ENCODE measurements at places on chromosomes 5 and 9. TPM values are rescaled to one million over a fixed set of nuclear protein-coding genes. Genes with fewer than 3 reads are reported as not detected.

The PDCD1LG2 gene
- not detected for polyA plus RNA-seq

The SLC4A9 gene
- polyA plus RNA-seq, result not detected

The PCDHGA2 gene
- polyA plus RNA-seq, result 0.17 TPM

The ZDHHC11B gene
- polyA plus RNA-seq, result 0.83 TPM

The CARTPT gene
- not detected for polyA plus RNA-seq

The SUSD1 gene
- polyA plus RNA-seq, result 1.2 TPM

The SPINK7 gene
- not detected for polyA plus RNA-seq

The HAVCR2 gene
- 0.07 TPM for polyA plus RNA-seq

The C1QTNF3 gene
- 0.97 TPM for polyA plus RNA-seq

The C5orf46 gene
- 0.42 TPM for polyA plus RNA-seq

- no peak for DNase-seq
These were observed 227.8 kb upstream of the MAP3K1 start for GRCh38 chr5:56587381-56588130.

- no peak for DNase-seq
These were observed 219.8 kb upstream of the MAP3K1 start for GRCh38 chr5:56595566-56595965.

DNA sequence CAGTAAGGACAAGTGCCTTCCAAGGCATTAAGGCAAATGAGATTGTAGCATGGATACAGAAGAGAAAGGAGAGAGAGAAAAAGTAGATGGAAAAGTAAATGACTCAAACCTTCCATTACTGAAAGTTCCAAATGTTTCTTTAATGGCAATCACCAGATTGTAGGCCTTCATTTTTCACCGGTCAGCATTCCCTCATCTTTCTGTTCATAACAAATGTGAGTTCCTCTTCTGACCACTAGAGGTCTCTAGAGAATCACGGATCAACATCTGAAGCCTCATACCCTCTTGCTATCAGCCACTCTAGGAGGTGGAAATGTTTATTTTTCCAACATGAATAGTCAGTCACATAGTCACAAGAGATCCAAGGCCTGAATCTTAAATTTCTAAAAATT, 73.6 kb upstream of the RPS23 start:
- DNase-seq, result peak; percentile 77

GRCh38 chr5:82221020-82221419, 57.1 kb downstream of the RPS23 start:
- no peak for DNase-seq

DNA sequence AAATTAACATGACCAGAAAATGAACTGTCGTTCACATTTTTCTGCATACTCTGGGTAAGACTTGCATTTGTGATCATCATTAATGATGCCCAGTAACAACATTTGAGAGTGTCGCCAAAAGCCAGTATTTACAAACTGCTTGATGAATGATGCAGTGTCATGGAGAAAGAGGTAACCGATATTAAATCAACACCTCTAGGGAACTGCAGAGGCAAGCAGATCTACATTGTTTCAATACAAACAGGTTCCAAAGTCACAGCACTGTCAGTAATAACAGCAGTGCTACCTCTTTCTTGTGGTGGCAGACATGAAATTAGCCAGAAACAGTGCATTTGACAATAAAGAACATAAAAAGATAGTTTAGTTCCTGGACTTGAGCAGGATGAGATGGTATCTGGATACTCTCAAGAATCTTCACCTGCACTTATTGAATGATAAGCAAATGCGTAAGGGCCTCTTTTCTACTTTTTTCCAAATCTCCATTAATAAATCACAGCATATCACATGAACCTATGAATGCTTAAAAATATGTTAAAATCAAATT, 456.6 kb downstream of the ARHGEF28 start:
- no peak for DNase-seq

- no peak for DNase-seq
These were observed 32.1 kb upstream of the EGFL7 start for GRCh38 chr9:136630662-136630992.

GRCh38 chr5:175343308-175343707, 100.7 kb downstream of the DRD1 start:
- DNase-seq, result no peak

GRCh38 chr9:97666907-97667686, 30.0 kb downstream of the XPA start:
- DNase-seq, result no peak

- no peak for DNase-seq
These were observed 104.4 kb downstream of the KLHL3 start for GRCh38 chr5:137631453-137631852.

- DNase-seq, result no peak
These were observed 78.3 kb upstream of the SSBP2 start for GRCh38 chr5:81829242-81829641.

DNA sequence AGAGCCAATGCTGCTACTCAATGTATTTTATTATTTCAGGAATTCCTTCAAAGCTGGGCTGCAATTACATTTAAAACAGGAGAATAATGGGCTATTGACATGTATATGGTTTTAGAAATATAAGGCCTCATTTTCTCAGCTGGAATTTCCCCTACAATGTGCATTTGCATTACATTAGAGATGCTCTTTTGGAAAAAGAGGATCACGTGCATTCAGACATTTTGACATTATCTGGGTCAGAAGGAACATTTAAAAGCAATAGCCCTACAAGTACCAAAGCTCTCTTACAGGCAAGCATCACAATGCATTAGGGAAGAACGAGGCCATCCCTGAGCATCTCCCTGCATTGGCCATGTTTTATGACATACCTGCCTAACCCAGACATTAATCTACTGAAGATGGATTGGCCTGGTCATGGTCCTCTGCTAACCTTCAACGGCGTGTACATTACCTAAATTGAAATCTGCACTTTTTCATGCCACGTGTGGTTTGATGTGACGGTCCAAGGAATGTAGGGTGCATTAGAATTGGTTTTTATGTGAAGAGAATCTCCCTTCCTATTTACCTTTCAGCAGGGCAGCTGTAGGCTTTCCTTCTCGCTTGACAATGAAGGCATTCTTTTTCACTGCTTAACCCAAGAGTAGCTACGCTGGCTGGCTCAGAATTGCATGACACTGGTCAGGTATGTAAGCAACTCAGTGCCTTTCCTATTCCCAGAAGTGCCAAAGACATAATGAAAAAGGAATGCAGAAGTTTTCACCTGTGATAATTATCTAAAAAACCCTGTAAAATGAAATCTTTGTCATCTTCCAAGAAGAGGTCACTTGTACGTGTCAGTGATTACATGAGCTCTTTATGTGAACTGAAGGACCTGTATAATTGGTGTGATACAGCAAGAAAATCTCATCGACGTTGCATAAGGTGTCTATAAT, 212.3 kb upstream of the MPDZ start:
- DNase-seq, result peak; percentile 93

GRCh38 chr5:134206627-134207160, 19.2 kb downstream of the PPP2CA start:
- no peak for DNase-seq

DNA sequence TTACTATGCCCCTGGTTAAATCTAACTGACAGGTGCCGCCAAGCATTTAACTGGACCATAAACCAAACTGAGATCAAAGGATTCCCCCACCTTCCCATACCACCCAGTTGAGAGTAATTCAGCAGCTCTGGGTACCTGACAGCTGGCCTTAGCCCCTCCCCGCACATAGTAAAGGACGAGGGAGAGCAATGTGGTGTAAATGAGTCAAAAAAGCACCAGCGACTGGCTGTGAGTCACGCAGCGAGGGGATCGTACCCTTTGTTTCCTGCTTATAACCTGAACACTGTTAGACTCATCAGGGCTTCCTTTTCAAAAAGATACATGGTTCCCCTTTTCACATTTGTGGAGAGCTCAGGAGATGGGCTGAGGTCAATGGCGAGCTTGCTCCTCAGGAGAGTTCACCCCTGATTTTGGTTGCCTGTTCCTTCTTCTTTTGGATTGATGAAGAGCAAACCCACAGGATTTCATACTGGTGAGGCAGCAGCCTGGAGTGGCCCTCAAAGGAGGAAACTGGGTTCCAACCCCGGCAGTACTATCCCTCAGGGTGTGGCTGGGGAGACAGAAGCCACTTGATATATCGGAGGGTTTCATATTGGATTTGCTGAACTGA, 71.5 kb downstream of the ANKRD33B start:
- no peak for DNase-seq

- DNase-seq, result no peak
These were observed 288.1 kb upstream of the EFNA5 start for GRCh38 chr5:107958861-107959260.

- no peak for DNase-seq
These were observed 27.2 kb upstream of the NOTCH1 start for GRCh38 chr9:136572828-136573625.

DNA sequence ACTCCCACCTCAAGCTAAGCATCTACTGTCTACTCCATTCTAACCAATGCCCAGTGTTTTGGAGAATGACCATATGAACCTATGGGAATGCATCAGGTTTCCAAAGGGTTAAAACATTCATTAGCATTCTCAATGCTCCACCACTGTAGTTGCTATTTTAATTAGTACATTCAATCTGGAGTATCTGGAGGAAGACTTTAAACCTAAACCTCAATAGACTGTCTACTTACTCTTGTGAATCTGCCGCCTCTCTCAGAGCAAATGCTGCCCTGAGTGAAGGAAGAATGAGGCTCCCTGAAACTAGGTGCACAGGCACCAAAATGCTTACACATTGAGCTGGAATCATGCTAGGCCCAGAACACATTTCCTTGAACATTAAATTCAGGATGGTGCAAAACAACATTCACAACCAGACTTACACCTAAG, 2.0 kb downstream of the ENC1 start:
- DNase-seq, result no peak

DNA sequence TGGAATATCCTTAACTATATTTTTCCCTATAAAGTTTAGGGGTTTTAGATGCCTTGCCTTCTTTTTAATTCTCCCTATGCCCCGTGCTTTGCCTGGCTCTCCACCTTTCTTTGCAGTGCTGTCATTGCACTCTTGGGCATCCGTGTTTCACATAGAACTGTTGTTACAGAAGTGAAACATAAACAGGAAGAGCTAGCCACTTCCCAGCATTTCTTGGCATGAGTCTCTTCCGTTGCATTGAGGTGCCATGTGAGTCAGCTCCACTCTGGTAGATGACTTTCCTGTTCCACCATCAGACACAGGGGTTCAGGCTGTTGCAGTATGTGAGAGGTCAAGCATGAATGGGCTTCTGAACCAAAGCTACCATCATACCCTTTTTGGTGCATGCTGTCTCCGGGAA, 73.4 kb downstream of the ANGPTL2 start:
- no peak for DNase-seq

- peak; percentile 55 for DNase-seq
These were observed 22.6 kb downstream of the ASS1 start for GRCh38 chr9:130467316-130467715.

GRCh38 chr5:146872188-146872587, 6.4 kb downstream of the PPP2R2B start:
- DNase-seq, result peak; percentile 81

DNA sequence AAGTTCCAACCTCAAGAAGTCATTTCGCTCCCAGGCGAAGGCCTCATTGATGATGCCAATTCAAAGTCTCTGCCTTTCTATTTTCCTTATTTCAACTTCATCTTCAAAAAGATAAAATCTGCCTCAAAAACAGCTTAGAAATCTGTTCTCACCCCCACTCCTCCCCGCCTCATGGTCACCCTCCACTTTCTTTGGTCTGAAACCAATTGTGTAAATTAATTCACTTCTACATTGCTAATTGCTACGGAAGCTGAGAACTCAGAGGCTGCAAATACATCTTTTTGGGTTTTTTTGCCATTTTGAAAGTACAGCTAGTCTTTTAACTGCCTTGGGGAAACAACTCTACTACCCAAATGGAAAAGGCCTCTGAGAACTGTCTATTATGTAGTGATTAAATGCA, 350.0 kb upstream of the SLC24A2 start:
- DNase-seq, result no peak

DNA sequence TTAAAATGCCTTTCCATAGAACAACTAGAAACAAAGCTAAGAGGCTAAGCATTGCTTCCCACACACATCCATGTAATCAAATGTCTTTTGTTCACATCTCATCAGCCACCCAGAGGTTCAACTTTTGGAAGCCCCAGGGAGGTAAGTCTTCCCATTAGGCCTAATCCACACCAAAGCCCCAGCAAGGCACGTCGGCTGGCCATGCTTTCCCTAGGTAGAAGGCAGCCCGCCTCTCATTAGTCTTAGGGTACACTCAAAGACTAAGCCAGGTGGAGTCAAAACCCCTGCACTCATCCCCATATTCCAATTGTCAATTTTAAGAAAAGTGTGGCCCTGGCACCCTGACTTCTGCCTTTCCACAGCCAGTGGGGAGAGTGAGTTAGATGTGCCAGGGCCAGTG, 87.9 kb downstream of the ATPSCKMT start:
- DNase-seq, result no peak

- DNase-seq, result no peak
These were observed 2.6 kb upstream of the SNX18 start for GRCh38 chr5:54514841-54515432.

DNA sequence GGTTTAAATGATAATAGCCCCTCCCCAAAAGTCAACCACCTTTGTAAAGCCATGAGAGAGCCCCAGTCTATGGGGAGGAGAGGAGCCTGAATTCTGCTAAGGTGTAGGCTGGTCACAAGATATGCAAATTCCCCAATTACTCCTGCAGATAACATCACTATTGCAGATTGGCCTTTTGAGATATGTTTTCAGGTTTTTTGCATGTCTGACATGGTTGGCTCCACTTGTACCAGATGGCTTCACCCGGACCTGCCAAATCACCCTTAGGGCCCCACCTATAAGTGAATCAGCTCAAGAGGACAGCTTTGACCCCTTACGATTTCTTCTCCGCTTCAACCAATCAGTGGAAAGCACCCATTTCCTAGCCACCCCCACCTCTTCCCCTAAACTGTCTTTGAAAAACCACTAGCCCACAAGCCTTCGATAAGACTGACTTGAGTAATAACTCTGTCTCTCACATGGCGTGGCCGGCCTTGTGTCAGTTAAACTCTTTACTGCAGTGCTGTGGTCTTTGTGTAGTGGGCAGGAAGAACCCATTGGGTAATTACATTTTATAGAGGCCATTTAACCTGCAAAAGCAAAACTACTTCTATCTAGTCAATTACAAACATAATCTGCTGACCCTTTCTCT, 69.7 kb downstream of the PRLR start:
- no peak for DNase-seq

DNA sequence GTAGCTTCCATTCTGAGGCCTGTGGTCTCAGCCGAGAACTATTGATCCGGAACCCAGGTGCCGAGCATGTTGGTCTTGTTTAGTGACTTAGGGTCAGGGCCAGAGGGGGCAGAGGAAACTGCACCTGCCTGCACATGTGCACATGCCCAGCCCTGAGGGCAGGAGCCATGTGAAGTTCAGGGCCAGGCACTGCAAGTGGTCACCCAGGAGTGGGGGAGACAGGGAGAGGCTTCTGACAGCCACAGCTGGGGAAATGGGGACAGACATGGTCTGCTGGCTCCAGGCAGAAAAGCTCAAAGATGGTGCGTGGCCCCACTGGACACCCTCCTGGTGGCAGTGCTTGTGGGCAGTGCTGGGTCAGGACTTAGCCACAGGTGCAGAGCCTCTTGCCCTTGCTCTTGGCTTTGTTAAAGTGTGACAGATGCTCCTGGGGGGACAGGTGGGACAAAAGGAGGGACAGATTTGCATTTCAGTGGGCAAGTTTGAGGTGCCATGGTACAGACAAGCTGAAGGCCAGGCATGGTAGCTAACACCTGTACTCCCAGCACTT, 134.4 kb downstream of the CACNA1B start:
- DNase-seq, result no peak
